ENCODE measurements at places on chromosomes 13 and 19.

DNA sequence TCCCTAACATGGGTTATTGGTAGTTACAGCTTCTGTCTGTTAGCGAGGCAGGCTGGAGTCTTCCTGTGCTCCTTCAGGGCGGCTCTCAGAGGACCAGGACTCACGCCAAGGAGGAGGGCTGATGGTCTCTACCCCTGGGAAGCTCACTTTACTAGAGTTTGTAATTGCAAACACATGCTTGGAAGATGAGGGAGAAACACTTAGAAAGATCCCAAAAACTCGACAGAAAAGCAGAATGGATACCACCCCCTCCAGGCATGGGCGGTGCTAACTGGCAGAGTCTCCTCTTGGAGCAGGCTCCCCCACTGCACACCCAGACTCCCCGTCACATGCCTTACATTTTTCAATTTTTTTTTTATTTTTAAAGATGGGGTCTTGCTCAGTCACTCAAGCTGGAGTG, 62.0 kb downstream of the PARP4 start:
- no peak for DNase-seq

DNA sequence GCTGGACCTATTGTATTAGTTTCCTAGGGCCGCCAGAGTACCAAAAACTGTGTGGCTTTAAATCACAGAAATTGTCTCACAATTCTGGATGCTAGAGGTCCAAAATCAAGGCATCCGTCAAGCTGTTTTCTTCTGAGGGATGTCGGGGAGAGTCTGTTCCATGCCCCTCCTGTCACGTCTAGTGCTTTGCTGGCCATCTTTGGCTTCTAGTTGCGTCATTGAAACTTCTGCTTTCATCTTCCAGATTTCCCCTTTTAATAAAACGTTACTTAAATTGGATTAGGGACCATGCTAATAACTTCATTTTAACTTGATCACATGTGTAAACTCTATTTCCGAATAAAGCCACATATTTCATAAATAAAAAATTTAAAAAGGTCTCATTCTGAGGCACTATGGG, 47.5 kb downstream of the TRPM4 start:
- no peak for DNase-seq

GRCh38 chr19:57583104-57583520, 833 bp upstream of the ZIK1 start:
- no peak for DNase-seq

GRCh38 chr13:64551755-64552154, 2678.4 kb downstream of the PCDH9 start:
- peak; percentile 85 for DNase-seq

- peak; percentile 30 for DNase-seq
Measured at GRCh38 chr13:76992548-76993001, 694 bp downstream of the CLN5 start.
